T-cell (primary cell): ENCODE measurements at places on chromosomes 1 and 21.

DNA sequence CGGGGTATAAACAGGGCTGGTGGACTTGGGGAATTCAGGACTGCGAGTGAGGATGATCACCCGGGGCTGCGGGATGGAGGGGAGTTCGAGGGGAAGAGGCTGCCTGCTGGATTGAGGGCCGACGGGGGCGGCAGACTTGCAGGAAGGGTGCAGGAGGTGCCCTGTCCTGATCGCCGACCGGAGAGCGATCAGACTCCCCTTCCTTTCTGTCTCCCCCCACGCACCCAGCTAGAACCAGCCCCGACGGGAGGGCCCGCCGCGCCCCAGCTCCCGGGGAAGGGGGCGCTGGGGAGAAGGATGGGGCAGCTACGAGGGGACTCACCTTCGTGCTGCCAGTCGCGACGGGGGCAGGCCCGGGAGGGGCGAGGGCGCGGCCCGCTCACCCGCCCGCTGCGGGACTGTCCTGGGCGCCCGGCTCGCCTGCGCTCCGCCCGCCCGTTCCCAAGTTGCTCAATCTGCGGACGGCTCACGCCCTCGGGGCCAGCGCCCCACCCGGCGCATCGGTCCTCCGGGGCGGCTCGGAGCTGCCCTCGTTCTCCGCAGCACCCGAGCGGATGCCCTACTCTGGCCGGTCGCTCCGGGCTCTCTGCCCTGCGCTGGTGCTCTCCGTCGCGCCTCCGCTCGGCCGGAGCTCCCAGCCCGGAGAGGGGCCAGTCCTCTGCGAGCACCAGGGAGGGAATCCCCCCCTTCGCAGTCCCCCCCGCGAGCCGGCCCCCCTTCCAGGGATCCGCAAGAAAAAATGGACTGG, at the start of gene RSPO1:
Gene RSPO1, minus strand, starts transcription at position 649 of the 748 bp plus-strand sequence. CDS start 5,231 bp downstream, outside the sequence.
- DNase-seq, result no peak

GRCh38 chr1:935751-936231, 12.1 kb downstream of the SAMD11 start:
- DNase-seq, result no peak

GRCh38 chr1:6105218-6105679, 59.6 kb downstream of the KCNAB2 start:
- no peak for DNase-seq

GRCh38 chr1:70934194-70934961, 113.2 kb downstream of the PTGER3 start:
- no peak for DNase-seq

GRCh38 chr1:9110669-9111356, 18.1 kb downstream of the GPR157 start:
- peak; percentile 85 for DNase-seq

DNA sequence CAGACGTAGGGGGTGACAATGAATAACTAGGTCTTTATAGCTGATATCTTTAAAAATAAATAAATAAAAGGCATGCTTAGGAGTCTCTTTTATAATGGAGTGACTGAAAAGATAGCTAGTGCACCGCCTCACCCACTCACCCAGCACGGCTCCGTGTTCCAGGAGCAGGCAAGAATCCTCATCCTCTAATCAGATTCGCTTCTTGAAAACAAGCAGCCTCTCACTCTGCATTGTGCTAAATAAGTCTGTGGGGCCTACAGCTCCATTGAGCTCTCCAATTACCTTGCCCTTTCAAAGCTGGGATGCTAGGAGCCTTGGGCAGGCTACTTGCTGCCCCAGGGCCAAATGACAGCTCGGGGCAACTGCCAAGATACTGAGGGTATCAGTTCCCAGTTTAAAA, 91.5 kb downstream of the TIAM1 start:
- no peak for DNase-seq

- no peak for DNase-seq
These were observed 141.7 kb downstream of the GALNT2 start for GRCh38 chr1:230208619-230209261.

DNA sequence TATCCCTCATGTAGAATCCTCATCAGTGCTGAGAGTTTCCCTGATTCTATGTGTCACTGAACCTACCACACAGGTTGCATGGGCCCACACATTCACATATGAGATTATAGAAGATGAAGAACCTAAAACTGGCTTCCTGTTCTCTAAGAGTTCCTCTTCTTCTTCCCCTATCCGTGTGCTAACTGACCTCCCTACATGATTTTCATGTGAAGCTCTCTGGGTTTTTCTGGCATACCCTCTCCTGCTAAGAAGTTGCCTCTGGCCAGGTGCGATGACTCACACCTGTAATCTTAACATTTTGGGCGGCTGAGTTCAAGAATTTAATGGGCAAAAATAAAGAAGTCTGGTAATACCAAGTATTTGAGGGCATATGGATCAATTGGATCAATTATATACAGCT, 5.5 kb upstream of the CD244 start:
- DNase-seq, result no peak

- no peak for DNase-seq
These were observed 19.0 kb downstream of the MYOM3 start for GRCh38 chr1:24092979-24093378.

DNA sequence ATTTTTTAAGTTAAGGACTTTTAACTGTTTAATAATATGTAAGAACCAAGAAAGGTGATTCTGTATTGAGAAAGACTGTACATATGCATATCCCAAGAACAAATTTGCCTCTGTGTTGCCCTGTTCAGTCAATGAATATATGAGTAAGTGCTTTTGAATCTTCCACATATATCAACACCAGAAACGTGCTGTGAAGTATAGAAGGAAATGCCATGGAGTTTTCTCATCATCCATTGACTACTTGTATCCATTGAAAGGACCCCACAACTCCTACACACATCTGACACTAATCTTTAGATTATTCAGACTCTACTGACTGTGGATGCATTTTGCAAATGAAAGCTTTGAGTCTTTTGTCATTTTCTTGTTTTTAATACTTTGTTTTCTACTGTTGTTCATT, 366.9 kb downstream of the S1PR1 start:
- DNase-seq, result no peak

- no peak for DNase-seq
These were observed 33.1 kb upstream of the SRRM1 start for GRCh38 chr1:24609949-24610517.

DNA sequence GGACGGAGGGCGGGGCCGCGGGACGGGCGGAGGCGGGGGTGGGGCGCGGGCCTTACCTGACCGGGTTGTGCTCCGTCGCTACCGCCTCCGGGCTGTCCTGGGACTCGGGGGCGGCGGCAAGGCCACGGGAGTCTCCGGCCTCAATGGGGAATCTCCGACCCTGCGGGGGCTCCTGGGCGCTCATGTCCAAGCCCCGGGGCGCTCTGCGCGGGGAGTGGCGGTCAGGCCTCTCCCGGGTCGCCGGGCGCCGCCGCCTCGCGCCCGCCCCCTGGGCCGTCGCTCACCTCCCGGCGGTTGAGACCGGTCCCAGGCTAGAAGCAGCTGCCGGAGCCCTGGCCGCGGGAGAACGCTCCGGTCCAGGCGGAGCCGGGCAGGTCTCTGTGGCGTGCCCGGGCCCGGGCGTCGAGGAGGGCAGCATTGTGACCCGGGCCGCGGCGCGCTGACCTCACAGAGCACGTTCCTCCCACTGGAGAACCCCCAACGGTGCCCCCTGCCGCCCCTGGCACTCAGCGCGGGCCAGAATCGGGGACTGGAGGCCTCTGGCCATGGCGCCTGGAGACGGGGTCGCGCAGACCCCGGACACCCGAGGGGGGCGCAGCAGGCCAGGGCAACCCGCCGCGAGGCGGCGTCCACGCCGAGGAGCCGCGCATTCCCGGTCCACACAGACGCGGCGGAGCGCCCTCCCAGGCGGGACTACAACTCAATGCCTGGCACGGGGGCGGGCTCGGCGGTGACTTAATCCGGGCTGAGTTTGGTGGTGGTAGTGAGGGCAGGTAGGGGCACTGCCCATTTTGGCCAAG, 411 bp downstream of the FAM229A start:
- DNase-seq, result no peak

GRCh38 chr1:86753700-86754099, 49.3 kb downstream of the SH3GLB1 start:
- DNase-seq, result no peak

- no peak for DNase-seq
These were observed 53.5 kb downstream of the GLIS1 start for GRCh38 chr1:53685272-53686051.

- no peak for DNase-seq
These were observed 97.9 kb upstream of the MARK1 start for GRCh38 chr1:220430059-220430458.

- DNase-seq, result no peak
These were observed 14.0 kb downstream of the MX2 start for GRCh38 chr21:41375875-41376274.

DNA sequence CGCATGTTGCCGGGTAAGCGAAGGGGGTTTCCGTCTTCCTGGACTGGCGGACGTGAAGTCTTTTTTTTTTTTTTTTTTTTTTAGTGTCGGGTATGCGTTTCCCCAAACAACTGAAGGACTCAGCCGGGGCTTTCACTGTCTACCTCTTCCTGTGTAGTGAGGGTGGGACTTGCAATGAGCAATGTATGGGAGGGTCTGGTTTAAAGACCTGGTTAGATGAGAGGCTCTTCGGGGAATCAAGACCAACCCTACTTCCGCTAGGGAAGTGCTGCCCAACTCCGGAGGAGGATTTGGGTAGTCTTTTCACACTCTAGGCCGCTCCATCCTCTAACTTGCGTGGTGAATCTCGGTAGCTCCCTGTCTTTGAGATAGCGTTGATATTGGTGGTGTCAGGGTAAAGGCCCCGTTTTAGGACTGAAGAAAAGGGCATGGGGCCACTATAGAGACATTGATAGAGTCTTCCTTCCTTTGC, 754 bp downstream of the PRRC2C start:
- peak; percentile 92 for DNase-seq

DNA sequence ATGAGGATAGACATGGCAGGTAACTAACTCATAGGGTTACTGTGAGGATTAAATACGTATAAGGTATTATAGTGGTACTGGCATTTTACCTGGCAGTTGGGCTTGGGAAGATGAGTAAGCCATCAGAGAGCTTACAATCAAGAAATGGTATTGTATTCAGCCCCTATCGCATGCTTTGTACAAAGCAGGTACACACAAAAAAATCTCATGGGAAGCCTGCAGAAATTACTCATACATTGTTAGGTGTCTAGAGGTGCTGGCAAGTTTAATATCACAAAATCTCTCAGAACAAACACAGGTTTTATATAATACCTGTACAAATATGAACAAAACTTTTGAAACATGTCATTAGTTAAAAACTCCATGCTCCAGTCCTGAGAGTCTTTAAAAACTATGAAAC, 71.8 kb upstream of the CNN3 start:
- no peak for DNase-seq

GRCh38 chr1:168431882-168432281, 111.9 kb downstream of the XCL2 start:
- no peak for DNase-seq

GRCh38 chr21:34126269-34126668, 52.9 kb downstream of the MRPS6 start:
- DNase-seq, result peak; percentile 17

DNA sequence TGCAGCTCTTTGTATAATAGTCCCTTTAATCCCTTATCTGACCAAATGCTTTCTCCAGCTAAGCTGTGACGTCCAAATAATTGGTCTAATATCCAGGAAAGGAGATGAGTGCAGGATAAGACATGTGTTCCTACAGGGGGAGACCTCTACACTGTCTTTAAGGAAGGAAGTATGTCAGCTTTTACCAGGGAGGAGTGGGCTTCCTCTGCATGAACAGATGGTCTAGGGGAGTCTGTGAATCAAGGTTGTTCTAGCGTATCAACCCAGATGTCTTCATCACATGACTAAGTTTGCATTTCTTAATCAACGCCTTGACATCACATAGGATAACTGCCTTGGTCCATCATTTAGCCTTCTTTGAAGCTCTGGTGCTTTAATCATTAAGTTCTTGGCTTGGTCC, 528.2 kb downstream of the MRPL39 start:
- DNase-seq, result no peak

- DNase-seq, result peak; percentile 68
These were observed 17.6 kb downstream of the CLCA2 start for GRCh38 chr1:86441581-86441980.

GRCh38 chr1:12654657-12655056, 10.8 kb downstream of the AADACL4 start:
- DNase-seq, result no peak

- no peak for DNase-seq
These were observed 102.8 kb upstream of the ACTRT2 start for GRCh38 chr1:2918441-2918840.

DNA sequence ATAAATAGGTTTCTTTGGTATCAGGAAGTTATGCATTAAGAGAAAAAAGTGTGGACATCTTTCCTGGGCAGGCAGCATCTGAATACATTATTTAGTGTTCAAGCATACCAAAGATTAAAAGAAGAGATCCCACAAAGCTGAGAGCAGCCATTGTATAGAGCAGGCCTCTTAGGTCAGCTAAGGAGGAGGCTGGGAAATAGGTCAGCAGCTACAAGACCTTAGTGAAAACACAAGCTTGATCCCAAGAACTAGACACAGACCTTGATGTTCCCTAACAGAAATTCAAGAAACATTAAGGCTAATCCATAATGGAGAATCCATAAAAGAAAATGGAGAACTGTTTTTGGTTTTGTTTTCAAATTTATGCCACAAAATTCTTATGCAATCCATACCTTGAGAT, 135.3 kb upstream of the DPT start:
- DNase-seq, result no peak

DNA sequence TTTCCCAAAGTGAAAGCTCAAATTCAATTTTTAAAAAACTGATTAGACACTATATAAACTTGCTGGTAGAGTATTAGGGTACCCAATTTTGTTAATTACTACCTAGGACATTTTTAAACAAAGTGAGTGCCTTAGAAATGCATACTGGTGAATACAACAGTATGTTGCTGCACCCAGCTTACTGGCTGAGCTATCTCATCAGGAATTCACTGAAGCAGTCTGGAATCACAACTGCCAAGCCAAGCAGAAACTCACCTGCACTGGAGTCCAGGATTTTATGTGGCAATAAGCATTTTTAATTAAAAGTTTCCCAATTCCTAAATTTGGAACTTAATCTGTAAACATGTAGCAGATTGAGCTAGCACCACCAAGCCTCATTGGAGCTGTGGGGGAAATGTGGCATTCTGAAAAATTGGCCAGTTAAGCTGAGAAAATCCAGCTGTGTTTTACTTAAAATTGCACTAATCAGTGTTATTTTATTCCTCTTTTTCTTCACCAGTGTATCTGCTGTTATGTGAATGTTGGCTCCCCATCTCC, 61.8 kb downstream of the CLEC20A start:
- DNase-seq, result no peak

- DNase-seq, result no peak
These were observed 214.2 kb upstream of the C1orf105 start for GRCh38 chr1:172206256-172206655.

- DNase-seq, result no peak
These were observed 80.9 kb downstream of the MTR start for GRCh38 chr1:236875975-236876374.

DNA sequence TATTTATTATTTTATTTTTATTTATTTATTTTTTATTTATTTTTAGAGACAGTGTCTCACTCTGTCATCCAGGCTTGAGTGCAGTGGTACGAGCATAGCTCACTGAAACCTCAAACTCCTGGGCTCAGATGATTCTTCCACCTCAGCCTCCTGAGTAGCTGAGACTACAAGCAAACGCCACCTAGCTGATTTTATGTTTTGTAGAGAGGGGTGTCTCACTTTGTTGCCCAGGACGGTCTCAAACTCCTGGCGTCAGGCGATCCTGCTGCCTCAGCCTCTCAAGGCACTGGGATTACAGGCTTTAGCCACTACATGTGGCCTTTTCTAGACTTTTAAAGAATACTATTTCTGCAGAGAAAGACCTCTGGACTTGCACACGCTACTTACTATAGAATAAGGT, 61.3 kb upstream of the C1orf53 start:
- DNase-seq, result no peak

- no peak for DNase-seq
These were observed 1.9 kb upstream of the YRDC start for GRCh38 chr1:37809942-37810341.

- no peak for DNase-seq
These were observed 3.0 kb downstream of the CDC42 start for GRCh38 chr1:22055463-22055862.
